ENCODE measurements at places on chromosomes 4 and X.

- DNase-seq: peak; percentile 78
Observed at GRCh38 chr4:47933840-47934239, 19.5 kb upstream of the NFXL1 start.

DNA sequence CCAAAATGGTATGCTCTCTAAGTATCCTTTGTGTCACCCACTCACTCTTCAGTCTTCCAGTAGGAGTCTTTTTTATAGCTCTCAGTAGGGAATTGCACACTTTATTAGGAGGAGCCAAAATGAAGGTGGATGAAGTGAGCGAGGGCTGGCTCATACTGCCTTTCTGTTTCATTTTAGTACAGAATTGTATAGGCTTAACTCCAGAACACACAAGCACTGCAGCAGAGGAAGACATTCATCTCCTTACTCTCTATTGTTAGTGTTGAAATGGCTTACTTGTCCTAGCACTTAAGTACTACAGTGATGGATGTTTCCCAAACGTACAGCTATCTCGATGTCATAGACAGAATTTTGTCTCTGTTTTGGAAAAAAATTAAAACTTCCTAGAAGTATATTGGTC lies 327.3 kb upstream of the ATOH1 start:
- no peak for DNase-seq

DNA sequence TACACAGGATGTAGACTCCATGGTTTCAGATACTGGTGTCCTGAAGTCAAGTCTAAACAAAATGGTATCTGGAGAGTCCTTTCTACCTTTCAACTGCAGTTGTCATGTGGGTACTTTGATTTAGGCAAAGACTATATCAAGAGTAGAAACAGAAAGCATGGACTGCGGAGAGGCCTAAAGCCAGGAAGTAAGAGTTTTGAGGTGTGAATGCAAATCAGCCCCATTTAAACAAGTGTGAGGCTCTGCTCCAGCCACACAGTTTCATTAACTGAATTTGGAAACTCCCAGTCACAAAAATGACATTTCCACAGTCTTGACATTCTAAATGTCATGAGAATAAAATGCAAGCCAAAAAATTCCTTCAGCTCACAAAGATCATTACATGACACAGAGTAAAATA lies 87.2 kb upstream of the MCF2 start:
- no peak for DNase-seq

GRCh38 chr4:26468283-26468949 lies 21.9 kb downstream of the CCKAR start:
- no peak for DNase-seq

- peak; percentile 73 for DNase-seq
Observed at GRCh38 chr4:140018931-140019618, 134.9 kb downstream of the MAML3 start.

DNA sequence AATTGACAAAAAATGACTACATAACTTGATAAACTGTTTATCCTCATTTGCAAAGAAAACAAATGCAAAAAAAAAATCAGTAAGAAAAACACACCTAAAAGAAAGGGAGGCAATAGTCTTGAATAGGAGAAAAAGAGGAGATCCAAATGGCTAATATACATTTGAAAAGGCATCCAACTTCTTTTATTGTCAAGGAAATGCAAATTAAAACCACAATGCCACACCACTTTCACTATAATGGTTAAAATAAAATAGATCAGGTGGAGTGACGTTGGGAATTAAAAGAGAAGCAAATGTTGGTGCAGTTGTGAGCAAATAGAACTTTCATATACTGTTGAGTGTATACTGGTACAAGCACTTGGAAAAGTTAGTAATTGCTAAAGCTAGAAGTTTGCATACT lies 3.6 kb downstream of the DCAF4L1 start:
- no peak for DNase-seq

DNA sequence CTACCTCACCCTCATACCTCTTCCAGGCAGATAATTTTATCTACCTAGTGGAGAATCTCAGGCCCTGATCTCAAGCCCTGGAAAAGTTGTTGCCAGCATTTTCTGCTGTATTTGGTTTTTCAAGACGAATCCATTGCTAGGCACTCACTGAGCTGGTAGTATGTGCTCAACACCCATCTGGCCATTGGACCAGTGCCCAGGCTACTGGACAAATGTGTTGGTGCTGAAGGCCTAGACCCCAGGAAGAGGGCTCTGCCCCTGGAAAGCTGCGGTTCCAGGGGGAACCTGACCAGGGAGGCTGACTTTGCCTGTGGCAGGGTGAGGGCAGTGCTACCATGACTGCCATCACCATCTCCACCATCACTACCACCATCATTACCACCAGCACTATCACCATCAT lies 72.4 kb downstream of the PSAPL1 start:
- no peak for DNase-seq

- peak; percentile 62 for DNase-seq
Observed at GRCh38 chrX:118495958-118496762, 545 bp downstream of the DOCK11 start.

DNA sequence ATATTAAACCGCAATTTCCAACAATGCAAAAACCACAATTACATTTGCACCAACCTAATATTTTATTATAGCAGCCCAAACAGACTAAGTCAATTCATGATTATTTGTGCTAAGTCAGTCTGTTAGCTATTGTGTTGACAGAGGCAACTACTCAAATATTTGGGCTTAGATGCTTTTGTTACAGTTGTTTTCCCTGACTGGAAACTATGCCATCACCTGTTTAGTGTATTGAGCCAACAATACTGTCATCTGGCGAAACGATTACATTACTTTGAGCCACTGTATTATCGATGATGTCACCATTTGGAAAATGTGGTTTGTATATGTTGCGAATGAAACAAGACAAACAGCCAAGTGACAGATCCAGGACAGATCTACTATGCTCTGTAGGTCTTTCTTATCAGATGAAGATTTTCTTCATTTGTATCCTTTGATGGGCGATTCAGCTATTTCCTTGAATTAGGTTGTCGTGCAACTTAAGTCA lies 38.7 kb upstream of the INTS6L start:
- DNase-seq: no peak

DNA sequence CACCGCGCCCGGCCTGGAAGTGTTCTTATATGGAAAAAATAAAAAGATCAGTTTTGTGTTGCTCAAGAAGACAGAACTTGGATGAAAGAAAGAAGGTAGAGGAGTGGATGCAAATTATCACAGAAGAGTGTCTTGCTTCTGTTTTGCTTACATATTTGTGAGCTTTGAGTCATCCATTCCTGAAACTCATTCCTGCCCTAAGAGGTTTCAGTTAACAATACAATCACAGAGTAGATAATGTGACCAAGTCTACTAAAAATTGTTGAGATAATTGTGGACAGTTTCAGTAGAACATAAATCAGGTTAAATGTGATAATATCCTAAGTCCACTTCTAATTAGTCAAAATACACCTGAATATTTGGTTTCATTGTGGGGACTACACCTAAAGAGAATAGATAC lies 26.4 kb upstream of the LRCH2 start:
- no peak for DNase-seq

GRCh38 chr4:96776920-96777527 lies 937.1 kb downstream of the PDHA2 start:
- no peak for DNase-seq

- no peak for DNase-seq
Observed at GRCh38 chrX:134545510-134545909, 85.5 kb downstream of the HPRT1 start.

DNA sequence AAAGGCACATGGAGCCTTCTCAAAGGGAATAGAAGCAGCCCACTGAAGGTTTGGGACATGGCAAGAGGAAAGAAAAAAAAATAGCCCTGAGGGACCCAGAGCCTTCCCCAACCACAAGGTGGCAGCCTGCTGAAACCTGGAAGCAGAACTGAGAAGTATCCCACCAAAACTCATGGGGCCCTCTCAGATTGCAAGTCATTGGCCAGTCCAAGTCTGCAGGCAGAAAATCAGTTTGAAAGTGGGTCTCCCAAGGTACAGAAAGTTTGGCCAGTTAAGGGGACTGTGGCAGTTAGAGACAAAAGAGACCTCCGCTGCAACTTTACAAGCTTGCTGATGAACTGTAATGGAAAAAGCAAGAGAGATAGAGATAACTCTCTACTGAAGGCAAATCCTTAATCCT lies 155.8 kb downstream of the ANTXR2 start:
- peak; percentile 37 for DNase-seq

- no peak for DNase-seq
Observed at GRCh38 chr4:123250843-123251242, 145.8 kb upstream of the SPRY1 start.

GRCh38 chr4:176921256-176921655 lies 128.5 kb upstream of the VEGFC start:
- no peak for DNase-seq

DNA sequence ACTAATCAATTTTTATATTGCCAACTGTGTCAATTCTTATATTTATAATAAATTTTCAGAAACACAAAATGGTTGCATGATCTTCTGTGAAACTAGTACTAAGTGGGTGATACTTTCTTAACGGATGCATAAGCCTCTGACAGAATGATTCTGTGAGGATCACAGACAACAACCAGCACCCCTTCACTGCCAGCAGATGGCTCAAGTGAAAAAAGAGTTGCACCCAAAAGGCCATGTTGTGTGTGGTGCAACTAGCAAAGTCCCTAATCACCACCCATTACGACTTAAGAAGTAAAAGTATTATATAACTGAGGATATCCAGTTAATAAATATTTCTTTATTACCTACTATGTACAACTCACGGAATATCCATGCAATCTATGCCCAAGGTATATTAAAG lies 334.0 kb downstream of the PCDH19 start:
- no peak for DNase-seq

- DNase-seq: no peak
Observed at GRCh38 chr4:154360491-154360890, 131.1 kb downstream of the DCHS2 start.

GRCh38 chr4:20638825-20639224 lies 61.4 kb upstream of the PACRGL start:
- no peak for DNase-seq

- DNase-seq: peak; percentile 46
Observed at GRCh38 chrX:119655125-119655524, 37.8 kb downstream of the SEPTIN6 start.

DNA sequence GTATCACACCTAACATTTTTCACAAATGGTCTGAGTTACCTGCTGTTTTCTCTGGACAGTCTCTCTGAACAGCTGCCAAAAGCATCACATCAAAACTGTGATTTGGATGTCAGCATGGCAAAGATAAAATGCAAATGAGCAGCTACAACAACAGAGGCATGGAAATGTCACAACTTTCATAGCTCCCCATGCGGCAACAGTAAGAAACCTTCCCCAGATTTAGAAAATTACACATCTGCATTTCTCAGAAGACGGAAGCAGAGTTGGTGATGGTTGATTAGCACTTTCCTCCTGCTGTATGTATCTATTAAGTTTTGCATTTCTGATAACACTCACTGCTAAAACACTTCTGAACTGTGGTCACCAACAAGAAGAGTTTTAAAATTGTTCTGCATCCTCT lies 9.7 kb downstream of the PRKG2 start:
- no peak for DNase-seq

GRCh38 chr4:36651253-36651652 lies 369.8 kb downstream of the DTHD1 start:
- no peak for DNase-seq

- peak; percentile 95 for DNase-seq
Observed at GRCh38 chr4:85681221-85681657, 206.3 kb downstream of the ARHGAP24 start.

GRCh38 chr4:8831221-8832112 lies 40.2 kb downstream of the HMX1 start:
- no peak for DNase-seq

GRCh38 chr4:69896530-69897116 lies 34.2 kb upstream of the CSN1S1 start:
- DNase-seq: no peak

- DNase-seq: peak; percentile 54
Observed at GRCh38 chr4:139813881-139814280, 148.3 kb downstream of the MGST2 start.

GRCh38 chrX:418927-419729 lies 32.4 kb upstream of the PPP2R3B start:
- DNase-seq: no peak

GRCh38 chr4:152109531-152110509 lies 349.0 kb upstream of the GATB start:
- no peak for DNase-seq

GRCh38 chr4:155899891-155900290 lies 3.6 kb upstream of the TDO2 start:
- DNase-seq: no peak

- DNase-seq: peak; percentile 73
Observed at GRCh38 chr4:107913283-107913899, 18.0 kb upstream of the CYP2U1 start.

GRCh38 chr4:3387943-3388361 lies 53.8 kb upstream of the HGFAC start:
- DNase-seq: peak; percentile 97

DNA sequence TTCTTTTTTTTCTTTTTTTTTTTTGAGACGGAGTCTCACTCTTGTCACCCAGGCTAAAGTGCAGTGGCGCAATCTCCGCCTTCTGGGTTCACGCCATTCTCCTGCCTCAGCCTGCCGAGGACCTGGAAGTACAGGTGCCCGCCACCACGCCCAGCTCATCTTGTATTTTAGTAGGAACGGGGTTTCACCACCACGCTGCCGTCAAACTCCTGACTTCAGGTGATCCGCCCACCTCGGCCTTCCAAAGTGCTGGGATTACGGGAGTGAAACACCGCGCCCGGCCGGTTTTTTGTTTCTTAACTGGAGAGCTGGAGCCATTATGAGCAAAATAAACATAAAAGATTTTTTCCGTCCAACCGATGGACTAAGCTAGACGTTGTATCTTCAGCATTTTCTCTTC lies 1.9 kb upstream of the WDR17 start:
- DNase-seq: no peak

- no peak for DNase-seq
Observed at GRCh38 chrX:8319359-8319758, 145.3 kb upstream of the VCX3B start.

- DNase-seq: no peak
Observed at GRCh38 chrX:56783450-56783831, 54.4 kb downstream of the NBDY start.

- no peak for DNase-seq
Observed at GRCh38 chr4:77120886-77121508, 36.0 kb upstream of the CCNG2 start.

GRCh38 chr4:55993994-55994663 lies 45.4 kb downstream of the CEP135 start:
- DNase-seq: no peak

DNA sequence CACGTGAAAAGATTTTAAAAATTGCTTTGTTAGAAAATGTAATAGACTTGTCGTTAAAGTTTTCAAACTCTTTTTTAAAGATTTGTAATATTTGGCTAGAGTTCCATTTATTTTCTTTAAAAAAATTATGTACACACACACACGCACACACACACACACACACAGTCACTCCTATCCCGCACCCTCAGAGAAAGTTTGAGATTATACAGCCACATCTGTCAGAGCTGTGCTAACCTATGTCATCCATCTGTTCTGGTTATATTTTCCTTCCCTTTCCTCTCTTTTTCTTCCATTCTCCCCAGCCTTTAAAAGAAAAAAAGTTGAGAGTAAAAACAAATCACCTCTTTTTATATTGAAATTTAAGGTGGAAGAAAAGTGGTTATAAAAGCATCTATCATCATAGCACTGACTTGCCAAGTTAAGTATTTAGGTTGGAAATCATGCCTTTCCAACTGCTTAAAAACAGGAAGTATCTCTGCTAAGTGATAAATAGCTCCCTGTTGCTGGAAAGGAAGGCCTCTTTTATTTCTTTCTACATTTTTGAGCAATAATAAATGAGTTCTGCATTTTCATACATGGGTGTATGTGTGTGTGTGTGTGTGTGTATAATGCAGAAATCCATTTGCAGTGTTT lies 163.3 kb upstream of the SPRY1 start:
- peak; percentile 87 for DNase-seq

Measured in inflammatory macrophage (primary cell).